ENCODE measurements at places on chromosomes 13 and 19.

DNA sequence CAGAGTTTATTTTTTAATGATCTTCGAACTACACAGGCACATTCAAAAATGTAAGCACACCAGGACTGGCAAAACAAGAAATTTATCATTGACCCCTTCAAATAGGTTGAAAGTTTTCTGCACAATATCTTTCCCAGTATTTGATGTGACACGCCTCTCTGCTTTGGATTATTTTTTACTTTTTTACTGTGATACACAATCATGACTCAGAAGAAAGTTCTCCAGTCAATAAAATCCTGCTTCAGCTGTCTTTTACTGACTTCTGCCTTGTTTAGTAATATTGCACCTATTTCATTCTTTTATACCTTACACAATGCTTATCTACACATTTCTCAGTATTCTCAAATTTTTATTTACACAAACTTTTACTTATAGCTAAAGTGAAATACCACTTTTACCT is 1750.4 kb downstream of the PCDH9 start:
- no peak for DNase-seq

DNA sequence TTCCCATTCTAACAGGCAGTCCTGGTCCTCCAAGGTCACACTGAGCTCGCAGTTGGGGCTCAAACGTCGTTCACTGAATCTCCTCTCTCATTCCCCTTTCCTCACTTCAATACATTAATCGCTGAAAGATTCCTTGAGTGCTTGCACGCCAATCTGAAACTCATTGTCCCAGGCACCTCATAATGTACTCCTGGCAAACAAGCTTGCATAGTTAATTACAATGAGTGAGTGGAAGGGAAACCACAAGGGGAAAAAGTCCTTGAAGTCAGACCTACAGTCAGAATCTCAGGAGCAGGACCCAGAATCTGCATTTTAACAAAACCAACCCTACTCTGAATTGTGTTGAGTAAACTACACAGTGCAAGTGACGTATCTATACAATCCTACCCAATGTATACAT is 86.9 kb downstream of the CRYL1 start:
- no peak for DNase-seq

- DNase-seq = no peak
Measured at GRCh38 chr19:10289836-10290356, at the start of gene ICAM5. ICAM5 (plus strand) TSS chr19:10289952; CDS start chr19:10290044, 92 bp downstream.

DNA sequence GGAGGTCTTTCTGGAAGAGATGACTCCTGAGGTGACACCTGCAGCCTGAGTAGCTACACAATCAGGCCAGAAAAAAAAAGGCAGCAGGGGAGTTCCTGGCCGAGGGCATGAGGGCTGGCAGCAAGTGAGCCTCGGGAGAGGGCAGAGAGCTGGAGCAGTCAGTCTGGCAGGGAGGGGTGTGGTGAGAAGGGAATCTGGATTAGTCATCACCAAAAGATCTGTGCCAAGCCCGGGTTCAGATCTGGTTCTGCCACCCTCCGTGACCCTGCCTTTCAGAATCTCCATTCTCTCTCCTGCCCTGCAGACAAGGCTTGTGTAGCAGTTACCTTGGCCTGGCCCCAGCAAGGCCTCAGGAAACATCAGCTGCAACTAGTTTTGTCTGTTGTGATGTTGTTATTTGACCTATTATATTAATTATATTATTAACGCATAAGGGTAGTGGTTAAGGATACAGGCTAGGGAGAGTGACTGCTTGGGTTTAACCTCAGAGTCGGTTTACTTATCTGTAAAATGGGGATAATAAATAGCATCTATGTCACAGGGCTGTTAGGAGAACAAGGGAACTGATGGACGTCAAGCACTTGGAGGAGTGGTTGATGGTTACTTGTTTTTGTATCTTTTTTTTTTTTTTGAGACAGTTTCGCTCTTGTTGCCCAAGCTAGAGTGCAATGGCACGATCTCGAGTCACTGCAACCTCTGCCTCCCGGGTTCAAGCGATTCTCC is 2.7 kb upstream of the CAPNS1 start:
- no peak for DNase-seq

DNA sequence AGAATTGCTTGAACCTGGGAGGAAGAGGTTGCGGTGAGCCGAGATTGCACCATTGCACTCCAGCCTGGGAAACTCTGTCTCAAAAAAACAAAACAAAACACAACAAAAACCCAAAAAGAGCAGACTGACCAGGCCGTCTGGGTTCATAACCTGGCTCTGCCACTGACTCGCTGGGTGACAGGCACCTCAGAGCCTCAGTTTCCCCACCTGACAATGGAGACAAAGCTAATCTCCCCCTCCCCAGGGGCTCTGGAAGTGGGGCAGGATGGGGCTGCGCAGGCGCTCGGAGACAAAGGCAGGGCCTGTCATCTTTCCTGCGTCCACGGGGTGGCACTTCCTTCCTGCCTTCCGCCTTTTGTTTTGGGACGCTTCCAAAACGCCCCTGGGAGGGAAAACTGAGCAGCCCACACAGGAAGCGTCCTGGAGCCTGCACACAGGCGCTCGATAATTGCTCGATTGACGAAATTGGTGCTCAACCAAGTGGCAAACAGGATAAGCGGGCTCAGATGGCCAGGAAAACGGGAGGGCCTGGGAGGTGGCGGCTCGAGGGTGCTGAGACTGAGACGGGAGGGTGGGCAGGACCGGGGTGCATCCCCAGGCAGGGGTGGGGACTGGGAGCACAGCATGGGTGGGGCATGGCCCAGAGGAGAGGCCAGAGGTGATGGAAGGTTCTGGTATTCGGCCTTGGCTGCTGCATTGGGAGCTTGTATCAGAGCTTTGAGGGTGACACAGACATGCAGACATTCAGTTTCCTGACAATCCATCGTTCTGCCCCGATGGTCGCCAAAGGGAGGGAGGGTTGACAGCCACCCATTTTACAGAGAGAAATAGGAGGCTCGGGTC is 17.8 kb downstream of the SPC24 start:
- peak; percentile 79 for DNase-seq

DNA sequence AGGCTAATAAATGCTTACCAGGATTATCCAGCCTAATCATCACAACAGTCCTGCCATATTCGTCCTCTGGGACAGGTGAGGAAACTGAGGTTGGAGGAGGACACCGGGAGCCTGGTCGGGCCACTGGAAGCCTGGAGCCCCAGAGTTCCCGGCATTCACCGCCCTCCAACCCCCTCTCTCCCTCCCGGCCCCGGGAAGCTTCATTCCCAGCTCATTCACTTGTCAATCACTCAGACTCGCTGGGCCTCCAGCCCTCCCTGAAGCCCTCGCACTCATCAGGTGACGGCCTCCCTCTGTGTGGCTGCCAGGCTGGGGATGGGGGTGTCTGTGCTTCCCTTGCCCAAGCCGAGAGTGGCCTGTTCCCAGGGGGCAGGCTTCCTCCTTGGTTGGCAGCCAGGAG is 22.5 kb upstream of the ZNF99 start:
- no peak for DNase-seq

- no peak for DNase-seq
Measured at GRCh38 chr19:21568816-21569493, 63.6 kb downstream of the ZNF429 start.

DNA sequence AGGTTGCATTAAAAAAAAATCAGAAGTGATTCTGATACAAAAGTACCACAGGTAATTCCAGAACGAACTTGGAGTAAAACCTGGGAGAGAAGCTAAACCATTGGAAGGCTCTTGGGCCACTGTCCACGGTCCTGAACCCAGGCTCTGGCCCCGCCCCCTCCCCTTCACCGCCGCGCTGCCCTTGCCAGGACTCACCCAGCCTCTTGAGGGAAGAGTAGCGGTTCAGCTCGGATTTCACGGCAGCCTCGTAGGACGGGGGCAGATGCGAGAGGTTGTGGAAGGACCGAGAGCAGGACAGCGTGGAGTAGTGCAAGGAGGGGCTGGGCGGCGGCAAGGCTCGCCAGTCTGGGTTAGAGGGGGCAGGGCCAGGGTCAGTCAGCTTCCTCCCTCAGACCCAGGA is 5.7 kb downstream of the SHISA7 start:
- peak; percentile 78 for DNase-seq
